CD4-positive, CD25-positive, alpha-beta regulatory T cell (primary cell): ENCODE measurements at places on chromosomes 1 and 21. TPM values are rescaled to one million over a fixed set of nuclear protein-coding genes. Genes with fewer than 3 reads are reported as not detected.

Gene SPATA17
- not detected for total RNA-seq

Gene PROK1
- total RNA-seq, result not detected

GRCh38 chr21:19461481-19462205 lies 1058.1 kb upstream of the TMPRSS15 start:
- DNase-seq, result no peak

DNA sequence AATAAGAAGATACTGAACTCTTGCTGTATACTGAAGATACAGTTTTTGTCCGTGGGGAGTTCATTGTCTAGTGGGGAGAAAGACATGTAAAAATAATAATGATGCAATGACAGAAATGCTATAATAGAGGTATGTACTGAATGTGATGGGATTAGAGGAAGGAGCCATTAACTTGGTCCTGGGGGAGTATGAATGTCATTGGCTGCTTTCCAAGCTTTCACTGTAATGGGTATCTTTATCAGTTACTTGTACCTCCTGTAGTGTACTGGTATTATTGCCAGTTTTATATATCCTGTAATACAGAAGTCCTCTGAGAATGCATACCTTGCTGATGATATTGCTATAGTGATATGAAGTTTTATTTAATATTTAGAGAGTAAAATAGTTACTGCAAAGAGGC lies 7.4 kb downstream of the BTBD8 start:
- DNase-seq, result no peak

DNA sequence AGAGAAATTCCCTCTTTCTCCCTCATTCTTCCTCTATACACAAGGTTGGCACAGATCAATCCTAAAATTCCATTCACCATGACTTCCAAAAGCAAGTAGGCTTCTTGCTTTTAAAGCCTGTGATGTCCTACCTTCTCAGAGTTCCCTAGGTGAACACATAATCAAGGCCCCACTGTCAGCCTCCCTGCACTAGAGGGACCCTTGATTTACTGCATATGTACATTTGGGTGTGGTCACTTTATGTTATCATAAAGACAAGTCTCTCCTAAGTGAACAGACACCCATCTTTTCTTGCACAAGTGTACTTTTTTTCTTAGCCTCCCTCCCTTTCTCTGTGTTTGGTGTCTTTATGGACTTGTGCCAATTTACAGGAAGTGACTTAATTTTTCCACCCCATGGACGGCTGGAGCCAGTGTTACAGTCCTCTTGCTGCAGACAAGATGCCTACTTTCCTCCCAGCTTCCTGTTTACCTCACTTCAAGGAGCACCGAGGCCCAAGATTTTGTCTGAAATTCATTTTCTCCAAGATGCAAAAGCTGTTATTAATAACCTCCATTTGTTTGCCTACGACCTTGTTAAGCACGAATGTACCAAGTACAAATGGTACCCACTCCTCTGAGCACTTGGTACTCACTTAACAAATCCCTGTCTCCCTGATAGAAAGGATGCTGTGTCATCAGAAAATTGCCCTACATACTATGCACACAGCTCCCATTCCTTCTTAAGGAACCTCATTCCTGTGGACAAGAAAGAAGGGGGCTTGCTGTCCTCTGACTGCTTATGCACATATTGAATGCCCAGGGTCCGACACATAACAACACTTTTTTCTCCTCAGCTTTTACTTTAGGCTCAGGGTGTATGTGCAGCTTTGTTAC lies 82.8 kb upstream of the SLC44A3 start:
- no peak for DNase-seq

Gene CCDC17
- total RNA-seq, result 6.1 TPM

- DNase-seq, result no peak
These were observed 19.0 kb upstream of the RBM15 start for GRCh38 chr1:110320168-110320518.

GRCh38 chr1:188425687-188426086 lies 1596.9 kb downstream of the PLA2G4A start:
- no peak for DNase-seq

DNA sequence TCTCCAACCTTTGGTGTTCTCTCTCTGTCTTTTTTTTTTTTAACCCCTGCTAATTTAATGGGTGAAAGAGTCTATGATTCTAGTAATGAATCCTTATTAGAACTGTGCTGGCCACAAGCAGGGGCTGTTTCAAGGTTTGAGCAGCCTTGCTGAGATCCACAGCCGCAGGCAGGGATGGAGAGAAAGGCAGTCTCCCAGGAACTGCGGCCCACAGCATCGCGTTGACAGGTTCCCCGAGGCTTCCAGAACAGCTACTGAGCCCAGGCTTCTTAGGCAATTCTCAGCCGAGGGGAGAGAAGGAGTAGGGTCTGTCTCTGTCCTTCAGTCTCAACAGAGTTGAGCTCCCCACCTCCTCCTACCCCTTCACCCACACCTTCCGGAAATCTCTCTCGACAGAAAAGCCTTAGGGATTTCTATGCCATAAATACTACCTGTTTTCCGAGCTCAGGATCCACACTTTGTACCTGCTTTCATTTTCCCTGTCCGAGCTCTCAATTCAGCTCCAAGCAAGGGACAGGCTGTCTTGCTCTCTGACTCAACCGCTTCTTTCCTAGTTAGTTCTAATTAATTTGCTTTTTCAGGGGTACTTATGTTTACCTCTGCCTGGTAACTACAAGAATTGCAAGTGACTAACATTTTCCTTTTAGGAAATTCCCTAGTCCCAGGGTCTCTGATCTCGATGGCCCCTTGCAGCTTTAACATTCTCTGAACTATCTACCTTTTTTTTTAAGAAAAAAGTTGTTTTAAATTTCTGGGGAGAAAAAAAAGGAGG lies 6.7 kb upstream of the CASZ1 start:
- no peak for DNase-seq
